ENCODE measurements at places on chromosomes 2 and 18. TPM values are rescaled to one million over a fixed set of nuclear protein-coding genes. Genes with fewer than 3 reads are reported as not detected.

RASGRP3 gene
- total RNA-seq: 10.9 TPM

NYAP2 gene
- total RNA-seq: not detected

SPATA3 gene
- total RNA-seq: not detected

CNTNAP5 gene
- total RNA-seq: not detected

APOB gene
- total RNA-seq: 1.6 TPM

DNA sequence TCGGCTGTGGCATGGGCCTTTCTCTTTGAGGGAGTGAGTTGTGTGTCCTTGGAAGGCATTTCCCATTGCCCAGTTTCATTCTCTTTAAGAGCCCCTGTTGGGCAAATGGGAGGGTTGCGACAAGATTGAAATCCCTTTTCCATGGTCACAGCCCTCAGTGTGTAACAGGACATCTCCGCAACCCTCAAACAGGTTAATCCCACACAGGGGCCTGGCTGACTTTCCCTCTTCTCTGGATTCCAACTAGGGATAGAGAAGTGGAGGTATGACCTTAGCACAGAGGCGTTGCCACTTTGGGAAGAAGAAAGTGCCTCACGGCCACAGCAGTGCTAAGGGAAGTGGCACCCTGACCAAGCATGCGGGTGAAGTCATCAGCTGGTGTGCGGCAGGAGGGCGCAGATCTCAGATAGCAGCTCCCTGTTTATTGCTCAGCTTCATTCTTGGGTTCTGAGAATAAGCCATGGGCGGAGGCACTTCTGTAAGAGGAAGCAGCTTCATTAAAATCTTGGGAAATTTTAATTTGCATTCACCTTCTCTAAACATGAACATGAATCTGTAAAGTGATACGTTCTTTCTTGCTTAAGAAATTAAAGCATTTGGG is 256.5 kb downstream of the GBX2 start:
- no peak for DNase-seq

DNA sequence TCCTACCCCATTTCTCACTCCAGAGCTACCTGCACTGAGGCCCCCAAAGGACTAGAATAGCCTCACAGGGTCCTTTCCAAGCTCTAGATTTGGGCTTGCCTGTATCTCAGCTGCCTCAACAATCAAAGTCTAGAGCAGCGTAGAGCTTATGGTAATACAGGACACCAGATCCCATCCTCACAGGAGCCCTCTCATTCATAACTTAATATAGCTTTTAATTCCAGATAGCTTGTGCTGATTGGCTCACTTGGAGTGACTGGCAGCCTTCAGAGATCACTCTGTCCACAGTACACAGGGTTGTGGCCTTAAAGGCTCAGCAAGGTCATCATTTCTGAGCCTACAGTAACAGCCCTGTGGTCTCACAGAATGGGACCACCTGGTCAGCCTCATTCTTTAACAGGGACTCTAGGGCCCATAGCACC is 51.4 kb downstream of the ZFP36L2 start:
- DNase-seq: no peak

- DNase-seq: no peak
Observed at GRCh38 chr2:215171796-215172195, 33.4 kb upstream of the ABCA12 start.

DNA sequence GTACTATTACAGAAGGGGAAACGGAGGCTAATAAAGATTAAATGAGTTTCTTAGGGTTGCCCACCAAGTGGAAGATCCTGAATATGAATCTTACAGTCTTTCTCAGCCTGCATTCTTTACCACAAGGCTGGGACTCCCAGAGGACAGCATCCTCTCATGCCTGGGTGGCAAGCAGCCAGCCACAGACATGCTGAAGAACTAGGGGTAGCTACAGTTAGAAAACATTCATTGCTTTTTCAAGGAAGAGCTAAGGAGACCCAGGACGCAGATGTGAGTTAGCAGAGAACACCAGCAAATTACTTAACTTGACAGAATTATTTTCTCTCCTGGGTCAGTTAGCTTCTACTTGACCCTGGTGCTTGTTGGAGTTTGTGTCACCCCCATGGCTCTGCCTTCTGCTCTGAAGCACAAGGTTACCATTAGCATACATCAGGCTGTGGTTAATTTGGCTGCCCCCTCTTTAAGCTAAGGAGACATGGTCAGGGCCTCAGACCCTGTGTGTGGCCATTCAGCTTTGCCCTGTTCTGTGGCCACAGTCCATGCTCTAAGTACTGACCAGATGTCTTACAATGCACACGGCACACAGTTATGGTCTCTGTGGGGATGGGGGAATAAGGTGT is 132.3 kb upstream of the TNP1 start:
- DNase-seq: no peak

GRCh38 chr2:68909793-68910674 is 38.8 kb upstream of the BMP10 start:
- no peak for DNase-seq

GRCh38 chr2:112143150-112143549 is 5.0 kb downstream of the FBLN7 start:
- no peak for DNase-seq

GRCh38 chr2:208318127-208318526 is 52.1 kb downstream of the PIKFYVE start:
- no peak for DNase-seq

- no peak for DNase-seq
Observed at GRCh38 chr2:21367421-21367820, 243.7 kb downstream of the TDRD15 start.

- DNase-seq: no peak
Observed at GRCh38 chr2:238797537-238797936, 50.3 kb upstream of the TWIST2 start.

GRCh38 chr2:182031956-182032355 is 46.3 kb downstream of the PPP1R1C start:
- DNase-seq: no peak

GRCh38 chr2:157327200-157327599 is 1.6 kb upstream of the ERMN start:
- no peak for DNase-seq

DNA sequence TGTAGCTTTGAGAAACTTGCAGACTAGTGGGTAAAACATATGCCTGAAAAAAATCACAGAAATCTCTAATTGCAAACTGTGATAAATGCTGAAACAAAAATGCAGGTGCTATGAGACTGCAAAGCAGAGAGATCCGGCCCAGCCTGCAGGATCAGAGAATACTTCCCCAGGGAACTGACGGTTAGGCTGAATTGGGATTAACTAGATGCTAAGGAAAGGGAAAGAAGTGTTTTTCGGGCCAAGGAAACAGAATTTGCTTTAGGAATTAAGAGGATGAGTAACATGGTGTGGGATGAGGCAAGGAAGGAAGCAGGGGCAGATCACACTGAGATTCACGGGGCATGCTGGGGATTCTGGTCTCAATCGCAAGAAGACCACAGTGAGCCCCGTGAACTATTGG is 71.5 kb downstream of the OSBPL6 start:
- DNase-seq: no peak

DNA sequence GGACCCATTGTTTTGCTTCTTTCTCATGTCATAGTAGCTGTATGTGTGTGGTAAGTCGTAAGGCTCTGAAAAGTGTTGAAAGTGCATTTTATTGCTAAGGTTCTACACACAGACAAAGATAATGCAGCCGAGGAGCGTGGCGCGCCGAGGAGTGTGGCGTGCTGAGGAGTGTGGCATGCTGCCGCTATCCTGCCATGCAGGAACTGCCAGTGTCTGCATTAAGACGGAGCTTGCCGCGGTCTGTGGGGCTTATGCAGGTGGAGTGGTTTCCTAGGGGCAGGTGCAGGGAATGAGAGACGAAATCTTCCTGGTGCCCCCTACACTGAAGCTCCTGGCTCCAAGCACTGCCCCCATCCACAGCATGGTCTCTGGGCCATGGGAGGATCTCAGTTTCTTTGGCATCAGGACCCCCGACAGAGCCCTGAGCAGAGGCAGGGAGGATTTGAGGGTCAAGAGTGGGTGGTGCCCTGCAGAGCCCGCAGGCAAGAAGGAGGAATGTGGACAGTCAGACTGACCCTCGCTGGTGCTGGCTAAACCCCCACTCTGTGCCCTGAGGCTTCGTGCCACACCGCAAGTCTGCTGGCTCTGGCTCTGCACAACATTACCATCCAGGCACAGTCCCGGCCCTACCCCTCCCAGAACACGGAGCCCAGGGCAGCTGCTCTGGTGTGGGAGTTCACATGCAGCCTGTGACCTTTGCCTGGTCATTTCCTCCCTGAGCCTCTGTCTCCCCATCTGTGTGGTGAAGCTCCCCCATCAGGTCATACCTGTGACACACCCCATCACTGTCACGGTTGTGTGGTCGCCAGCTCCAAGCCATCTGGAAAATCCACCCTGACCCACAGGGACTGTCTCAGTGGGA is 3.2 kb downstream of the SNED1 start:
- DNase-seq: peak; percentile 66
